NCI-H446 treated with DMSO at 0.1 percent for 48 hours (cell line): ENCODE measurements at places on chromosomes 4 and X.

DNA sequence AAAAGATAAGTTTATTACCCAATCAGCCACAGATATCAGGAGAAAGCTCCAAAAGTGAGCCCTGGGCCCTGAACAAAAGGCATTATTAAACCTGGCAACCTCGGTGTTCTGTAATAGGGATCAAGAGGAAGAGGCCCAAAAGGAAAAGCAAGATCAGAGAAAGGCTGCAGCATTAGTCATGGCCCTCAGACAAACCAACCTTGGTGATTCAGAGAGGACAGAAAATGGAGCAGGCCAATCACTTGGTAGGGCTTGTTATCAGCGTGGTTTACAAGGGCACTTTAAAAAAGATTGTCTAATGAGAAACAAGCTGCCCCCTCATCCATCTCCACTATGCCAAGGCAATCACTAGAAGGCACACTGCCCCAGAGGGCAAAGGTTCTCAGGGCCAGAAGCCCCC is 75.7 kb downstream of the AGTR2 start:
- DNase-seq, result no peak

DNA sequence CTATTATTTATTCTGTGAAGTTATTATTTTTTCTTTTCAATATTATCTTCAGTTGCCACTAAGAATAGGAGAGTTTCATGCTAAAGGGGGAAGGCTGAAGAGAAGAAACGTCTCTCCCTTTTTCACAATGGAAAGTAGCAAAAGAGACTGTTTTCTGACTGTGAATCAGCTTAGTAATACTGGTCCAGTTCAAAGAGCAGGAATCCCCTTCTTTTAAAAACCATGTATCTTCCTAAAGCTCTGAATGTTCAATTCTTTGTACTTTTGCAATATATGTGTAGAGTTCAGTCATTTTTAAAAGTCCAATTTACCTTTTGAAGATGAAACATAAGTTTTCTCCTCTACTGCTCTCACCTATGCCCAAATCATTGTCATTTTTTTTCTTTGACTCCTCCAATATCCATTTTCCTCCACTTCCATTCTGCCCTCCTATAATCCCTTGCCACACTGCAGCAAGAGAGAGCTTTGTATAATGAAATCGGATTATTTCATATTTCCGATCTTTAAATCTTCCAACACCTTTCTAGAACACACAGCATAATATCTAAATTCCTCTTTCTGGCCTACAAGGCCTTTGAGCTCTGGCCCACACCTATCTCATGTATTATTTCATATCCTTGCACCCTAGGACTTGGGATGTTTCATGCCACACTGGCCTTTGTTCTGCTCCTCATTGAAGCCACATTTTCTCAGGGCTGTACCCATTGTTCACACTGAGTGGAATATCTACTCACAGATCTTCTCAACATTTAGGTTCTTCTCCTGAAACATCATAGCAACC is 195.3 kb downstream of the CAMK2D start:
- no peak for DNase-seq

DNA sequence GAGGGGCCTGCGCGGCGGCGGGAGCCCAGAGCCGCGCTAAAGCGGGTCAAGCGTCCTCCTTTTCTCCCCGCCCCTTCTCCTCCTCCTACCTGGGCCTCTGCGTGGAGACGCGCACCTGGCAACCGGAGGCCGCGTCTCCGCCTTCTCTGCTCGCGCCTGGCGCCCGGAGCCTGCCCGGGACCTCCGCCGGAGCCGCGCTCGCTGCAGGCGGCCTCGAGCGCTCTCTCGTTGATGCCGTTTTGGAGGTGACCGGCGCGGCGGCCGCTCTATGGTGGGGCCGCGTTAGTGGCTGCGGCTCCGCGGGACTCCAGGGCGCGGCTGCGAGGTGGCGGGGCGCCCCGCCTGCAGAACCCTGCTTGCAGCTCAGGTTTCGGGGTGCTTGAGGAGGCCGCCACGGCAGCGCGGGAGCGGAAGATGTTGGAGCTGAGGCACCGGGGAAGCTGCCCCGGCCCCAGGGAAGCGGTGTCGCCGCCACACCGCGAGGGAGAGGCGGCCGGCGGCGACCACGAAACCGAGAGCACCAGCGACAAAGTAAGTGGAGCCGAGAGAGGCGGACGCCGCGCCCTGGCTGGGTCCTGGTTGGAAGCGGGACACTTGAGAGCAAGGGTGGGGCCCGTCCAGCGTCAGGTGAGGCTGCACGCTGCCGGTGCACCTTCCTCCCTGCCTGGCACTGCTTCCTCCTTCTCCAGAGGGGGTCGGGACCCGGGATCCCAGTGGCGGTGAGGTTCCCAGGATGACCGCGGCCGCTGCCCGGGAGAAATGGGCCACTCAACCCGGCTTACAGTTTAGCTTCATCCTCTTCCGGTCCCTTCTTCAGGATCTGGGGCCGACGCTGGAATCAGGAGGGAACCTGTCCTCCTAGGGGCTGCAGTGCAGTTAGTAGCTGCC is at the start of gene CDS1:
TSS of gene CDS1 (plus strand) at position 140 of the 888 bp plus-strand sequence. CDS start at position 415, 275 bp downstream.
- no peak for DNase-seq

- DNase-seq, result peak; percentile 7
Observed at GRCh38 chrX:103464774-103465117, 54.5 kb downstream of the RAB40A start.

- DNase-seq, result no peak
Observed at GRCh38 chrX:73821921-73822559, 259.0 kb downstream of the CHIC1 start.

GRCh38 chr4:970046-970745 is 3.2 kb downstream of the DGKQ start:
- no peak for DNase-seq

- peak; percentile 22 for DNase-seq
Observed at GRCh38 chrX:17242470-17242869, 132.5 kb upstream of the NHS start.

DNA sequence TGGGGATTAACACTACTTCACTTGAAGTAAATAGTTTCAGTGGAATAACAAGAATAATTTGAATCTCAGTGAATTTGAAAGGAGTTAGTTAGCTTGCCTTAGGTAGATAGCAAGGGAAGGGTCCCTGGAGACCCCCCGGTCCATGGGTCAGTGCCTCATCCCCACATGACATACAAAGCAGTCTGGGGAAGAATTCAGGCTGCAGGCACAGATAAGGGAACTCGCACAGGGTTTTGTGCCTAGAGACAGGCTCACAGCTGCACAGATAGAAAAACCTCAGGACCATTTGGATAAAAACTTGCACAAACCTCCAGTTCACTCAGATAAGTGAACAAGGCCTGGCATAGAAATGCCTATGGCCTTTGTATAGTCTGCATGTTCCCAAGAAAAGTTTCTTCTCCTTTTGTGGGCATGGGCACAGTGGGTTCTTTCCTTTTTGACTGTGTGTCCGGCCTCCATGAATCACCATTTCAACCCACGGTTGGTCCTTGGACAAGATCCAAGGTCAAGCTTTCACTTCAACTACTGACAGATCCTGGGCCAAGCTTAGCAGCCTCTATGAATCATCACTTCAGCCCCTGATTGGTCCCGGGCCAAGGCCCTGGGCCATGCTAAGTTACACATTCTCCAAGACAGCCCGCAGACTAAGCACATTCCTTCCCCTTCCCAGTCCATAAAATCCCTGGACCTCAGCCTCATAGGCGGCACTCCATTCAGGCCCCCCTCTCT is 108.3 kb upstream of the KLHL4 start:
- peak; percentile 2 for DNase-seq

DNA sequence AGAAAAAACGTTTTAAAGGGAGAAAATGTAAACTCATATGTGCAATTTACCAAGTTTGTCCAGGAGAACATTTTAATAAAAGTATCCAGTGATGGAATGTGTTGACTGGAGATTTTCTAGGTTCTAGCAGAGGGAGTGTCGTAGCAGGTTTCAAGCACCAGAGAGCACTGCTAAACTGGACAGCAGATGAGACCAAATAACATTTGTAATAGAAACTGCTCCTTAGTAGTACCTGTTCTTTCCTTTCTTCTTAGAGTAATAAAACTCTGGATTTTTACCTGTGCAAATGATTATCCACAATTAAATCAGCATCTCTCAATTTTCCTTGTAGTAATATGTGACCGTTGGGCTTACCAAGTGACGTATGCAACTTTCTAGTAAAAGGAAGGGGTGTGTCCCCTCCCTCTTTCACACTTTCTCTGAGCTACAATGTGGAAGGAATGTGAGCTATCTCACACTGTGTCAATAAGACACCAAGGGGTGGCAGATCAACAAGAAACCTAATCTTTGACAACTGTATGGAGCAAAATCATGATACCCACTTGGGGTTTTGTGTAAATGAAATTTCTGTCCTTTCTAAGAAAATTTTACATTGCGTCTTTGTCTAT is 9.5 kb downstream of the HPGDS start:
- DNase-seq, result no peak

DNA sequence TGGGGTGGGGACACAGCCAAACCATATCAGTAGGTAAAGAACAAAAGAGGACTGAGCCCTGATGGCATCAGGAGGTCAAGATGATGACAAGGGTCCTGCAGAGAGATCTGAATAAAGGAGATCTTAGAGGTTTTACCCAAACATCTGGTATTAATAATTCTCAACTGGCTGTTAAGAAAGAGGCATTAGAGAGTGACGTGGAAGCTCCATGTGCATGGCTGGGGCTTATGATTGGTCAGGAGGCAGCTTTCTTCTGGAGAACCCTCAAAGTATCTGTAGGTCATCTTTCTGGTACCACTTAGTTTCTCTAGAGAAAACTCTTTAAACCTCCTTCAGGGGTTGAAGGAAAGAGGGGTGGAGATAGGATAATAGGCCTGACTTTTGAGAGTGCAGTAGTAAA is 18.7 kb downstream of the MGST2 start:
- DNase-seq, result no peak

DNA sequence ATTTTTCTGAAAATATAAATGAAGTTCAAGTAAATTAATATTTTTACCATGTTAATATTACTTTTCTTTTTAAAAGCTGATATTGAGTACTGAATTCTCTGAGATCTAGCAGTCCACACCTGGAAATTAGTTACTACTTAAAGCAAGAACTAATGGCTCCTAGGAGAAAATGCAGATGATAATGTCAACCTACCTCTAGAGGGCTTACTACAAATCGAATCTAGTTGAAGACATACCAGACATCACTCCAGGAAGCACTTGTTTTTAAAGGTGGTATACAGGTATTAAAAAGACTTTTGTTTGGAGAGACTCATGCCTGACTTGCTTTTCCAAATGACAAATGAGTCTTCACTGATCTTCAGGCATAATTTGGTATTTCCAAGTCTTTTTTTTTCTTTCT is 516.4 kb upstream of the BOD1L1 start:
- no peak for DNase-seq

DNA sequence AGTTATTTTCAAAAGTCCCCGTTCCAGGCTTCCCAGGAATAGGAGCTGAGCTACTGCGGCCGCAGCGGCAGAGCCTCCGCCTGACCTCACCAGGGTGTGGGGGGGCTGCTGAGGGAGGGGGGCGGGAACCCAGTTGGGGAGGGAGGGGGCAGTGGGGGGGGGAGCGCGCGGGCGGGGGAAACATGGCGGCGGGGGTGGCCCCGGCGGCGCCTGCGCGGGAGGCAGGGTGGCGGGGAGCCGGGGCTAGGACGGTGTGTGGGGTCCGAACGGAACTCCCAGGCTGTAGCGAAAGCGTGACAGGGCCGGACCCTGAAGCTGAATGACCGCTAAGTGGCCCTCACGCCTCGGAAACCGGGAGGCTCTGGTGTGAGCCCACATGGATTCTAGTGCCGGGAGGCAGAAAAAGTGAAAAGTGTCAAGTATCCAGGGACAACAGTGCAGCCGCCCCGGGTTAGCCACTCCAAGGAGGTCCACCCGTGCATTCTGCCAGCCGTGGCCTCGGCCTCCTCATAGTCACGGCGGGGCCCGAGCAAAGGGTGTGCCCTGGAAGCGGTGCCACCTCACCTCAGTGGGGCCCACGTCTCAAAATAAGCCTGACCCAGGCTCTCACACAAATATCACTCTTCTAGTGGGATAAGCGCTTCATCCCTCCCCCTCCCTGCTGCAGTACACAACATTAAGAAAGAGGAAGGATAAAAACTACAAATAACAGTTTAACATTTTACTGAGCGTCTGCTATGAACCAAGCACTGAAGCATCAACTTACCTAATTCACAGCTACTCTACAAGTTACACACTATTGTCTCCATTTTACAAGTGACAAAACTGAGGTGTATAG is at the start of gene KLHL13:
TSS of gene KLHL13 (minus strand) at position 98 of the 838 bp plus-strand sequence. CDS start 88,337 bp downstream, outside the sequence.
- no peak for DNase-seq
